ENCODE measurements at places on chromosomes 3 and 15. TPM values are rescaled to one million over a fixed set of nuclear protein-coding genes. Genes with fewer than 3 reads are reported as not detected.
A peak's percentile ranks its signal among the peaks of the same experiment; 100 is the strongest.

- DNase-seq = no peak
Observed at GRCh38 chr3:165383381-165383780, 187.2 kb upstream of the SLITRK3 start.

GRCh38 chr3:53274938-53275605 lies 19.2 kb upstream of the TKT start:
- DNase-seq = no peak

NAA80 gene
- 33.8 TPM for total RNA-seq

DGKG gene
- total RNA-seq = 1.5 TPM

ULK4 gene
- 16.7 TPM for total RNA-seq

NPAP1 gene
- total RNA-seq = not detected

DNA sequence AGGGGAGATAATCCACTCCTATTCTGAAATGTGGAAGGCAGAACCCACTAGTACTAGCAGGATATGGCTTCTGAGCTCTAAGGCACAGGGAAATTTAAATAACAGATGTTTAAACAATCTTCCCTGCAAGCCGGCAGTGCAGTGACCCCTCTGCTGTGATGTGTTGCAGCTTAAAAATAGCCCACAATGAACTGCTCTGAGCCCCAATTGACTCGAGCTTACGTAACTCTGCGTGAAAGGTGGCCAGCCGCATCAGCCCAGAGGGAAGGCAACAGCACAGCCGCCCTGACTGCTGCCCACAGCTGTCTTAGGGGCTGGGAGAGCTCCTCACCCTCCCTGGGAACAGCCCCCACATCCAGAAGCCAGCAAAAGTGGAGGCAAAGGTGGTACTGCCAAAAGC lies 12.5 kb upstream of the CAMKV start:
- DNase-seq = no peak

GPR171 gene
- 39.3 TPM for total RNA-seq

DNA sequence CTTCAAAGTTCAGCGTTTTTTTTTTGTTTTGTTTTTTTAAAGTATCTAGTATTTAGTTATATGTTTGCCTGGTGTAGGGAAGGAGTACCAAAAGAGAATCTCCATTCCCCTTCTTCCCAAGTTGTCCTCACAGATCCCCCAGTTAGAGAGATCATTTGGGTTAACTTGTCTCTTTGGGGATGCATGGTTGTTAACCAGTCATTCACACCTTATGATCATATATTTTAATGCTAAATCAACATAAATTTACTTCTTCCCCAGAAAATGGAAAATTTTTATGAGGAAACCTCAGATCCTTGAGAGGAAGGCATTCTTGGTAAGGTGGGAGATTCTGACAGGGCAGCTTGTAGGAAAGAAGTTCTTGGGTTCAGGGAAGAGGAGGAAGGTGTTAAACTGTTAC lies 1.5 kb upstream of the MGA start:
- DNase-seq = no peak

ZNF502 gene
- total RNA-seq = 6.1 TPM

GRCh38 chr3:119401503-119402440 lies 61.6 kb downstream of the TMEM39A start:
- DNase-seq = no peak

DNA sequence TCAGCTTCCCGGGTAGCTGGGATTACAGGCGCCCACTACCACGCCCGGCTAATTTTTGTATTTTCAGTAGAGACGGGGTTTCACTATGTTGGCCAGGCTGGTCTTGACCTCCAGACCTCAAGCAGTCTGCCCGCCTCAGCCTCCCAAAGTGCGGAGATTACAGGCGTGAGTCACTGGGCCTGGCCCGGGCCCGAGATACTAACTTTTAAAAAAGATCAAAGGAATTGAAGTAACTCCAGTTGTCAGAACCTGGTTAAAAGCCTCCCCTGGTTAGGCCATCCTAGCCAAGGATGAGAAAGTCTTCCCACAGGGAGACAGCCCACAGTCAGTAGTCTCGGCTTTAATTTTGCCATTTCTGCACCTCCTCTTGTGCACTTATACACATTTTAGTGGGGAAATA lies 212.3 kb upstream of the MCTP2 start:
- no peak for DNase-seq

DNA sequence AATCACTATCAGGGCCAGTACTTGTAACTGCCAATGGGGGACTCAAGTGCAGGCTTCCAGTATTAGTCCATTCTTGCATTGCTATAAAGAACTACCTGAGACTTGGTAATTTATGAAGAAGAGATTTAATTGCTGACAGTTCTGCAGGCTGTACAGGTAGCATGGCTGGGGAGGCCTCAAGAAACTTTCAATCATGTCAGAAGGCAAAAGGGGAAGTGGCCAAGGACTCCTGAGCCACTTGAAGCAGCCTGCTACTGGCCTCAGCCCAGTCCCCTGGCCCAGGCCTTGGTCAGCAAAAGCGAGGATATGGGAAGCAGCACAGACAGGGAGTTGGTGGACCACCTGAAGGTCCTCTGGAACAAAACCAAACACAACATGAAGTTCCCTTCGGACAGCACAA lies 29.2 kb upstream of the OR5K1 start:
- no peak for DNase-seq

- peak; percentile 2 for DNase-seq
Observed at GRCh38 chr15:100721758-100722550, 119.6 kb downstream of the ASB7 start.

GRCh38 chr3:31550452-31551251 lies 17.9 kb downstream of the STT3B start:
- peak; percentile 15 for DNase-seq

DNA sequence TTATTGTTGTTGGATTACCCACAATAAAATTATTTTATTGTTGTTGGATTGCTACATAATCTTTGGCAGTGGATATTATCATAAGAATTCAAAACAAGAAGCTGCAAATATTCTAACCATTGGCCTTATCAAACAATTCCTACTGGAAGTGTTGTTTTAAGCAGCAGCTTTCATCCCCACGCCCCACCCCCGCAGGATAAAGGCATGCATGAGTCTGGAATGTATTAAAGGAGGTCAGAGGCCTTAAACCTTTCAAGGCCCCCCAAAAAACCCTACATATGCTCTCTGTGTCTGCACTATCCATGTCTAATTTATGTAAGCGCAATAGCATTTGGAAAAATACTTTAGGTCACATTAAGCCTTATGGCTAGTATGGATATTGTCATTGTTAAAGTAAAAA lies 23.1 kb downstream of the P3H2 start:
- no peak for DNase-seq

GRCh38 chr3:99921986-99922385 lies 104.3 kb downstream of the CMSS1 start:
- no peak for DNase-seq

DNA sequence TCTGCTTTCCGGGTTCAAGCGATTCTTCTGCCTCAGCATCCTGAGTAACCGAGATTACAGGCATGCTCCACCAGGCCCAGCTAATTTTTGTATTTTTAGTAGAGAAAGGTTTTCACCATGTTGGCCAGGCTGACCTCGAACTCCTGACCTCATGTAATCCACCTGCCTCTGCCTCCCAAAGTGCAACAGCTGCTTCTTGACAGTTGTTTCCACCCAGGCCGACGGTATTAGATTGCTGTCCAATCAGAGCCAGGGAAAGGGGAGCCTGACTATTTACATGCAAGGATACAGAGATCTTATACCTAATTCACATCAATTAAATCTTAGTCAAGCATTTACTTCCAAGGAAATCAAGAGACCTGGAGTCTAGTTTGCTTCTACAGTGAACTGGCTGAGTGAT lies 4.0 kb upstream of the CAPN3 start:
- no peak for DNase-seq

DAPK2 gene
- total RNA-seq = 1.6 TPM

HGD gene
- total RNA-seq = 3.8 TPM

DNA sequence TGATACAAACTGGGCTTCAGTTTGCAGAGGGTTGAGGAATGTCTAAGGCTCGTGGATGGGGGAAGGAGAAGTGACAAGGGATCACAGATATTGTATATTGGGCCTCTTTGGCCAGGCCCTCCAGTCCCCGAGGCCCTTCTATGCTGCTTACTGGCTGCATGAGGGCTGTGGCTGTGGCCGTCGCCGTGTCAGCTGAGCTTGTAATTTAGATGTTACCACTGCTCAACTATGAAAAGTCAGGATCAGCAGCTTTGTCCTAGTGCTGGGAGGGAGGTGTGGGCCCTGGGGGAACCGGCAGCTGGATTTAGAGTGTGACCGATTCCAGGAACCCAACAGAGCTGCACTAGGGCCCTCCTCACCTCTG lies 51.6 kb downstream of the CACNA1D start:
- DNase-seq = no peak

CELSR3 gene
- 7.1 TPM for total RNA-seq

DNA sequence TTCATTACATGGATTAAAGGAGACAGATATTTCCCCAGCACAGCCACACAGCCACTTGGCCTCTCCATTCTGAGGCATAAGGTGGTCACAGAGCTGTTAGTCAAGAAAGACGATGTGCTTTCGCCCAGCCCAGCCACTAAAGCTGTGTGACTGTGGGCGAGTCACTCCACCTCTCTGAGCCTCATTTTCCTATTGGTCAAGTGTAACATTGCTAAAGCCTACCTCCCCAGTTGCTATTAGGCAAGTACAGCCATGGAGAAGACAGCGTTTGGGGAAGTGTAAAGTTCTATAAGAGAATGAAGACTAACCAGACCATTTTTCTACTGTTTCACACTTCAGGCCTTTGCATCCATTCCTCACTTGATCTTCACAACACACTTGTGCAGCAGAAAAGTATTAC lies 24.1 kb downstream of the TMEM40 start:
- no peak for DNase-seq

DNA sequence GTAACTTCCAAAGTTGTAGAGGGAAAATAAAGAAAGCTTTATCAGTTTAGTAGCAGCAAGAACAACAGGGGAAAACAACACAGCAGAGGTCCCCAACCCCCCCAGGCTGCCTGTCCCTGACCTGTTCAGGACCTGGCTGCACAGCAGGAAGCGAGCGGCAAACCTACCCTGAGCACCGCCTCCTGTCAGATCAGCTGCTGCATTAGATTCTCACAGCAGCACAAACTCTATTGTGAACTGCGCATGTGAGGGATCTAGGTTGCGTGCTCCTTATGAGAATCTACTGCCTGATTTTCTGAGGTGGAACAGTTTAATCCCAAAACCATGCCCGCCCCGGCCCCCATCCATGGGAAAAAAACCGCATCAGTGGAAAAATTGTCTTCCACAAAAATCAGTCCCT lies 40.3 kb downstream of the USP50 start:
- DNase-seq = no peak

SH2D7 gene
- total RNA-seq = not detected

DNA sequence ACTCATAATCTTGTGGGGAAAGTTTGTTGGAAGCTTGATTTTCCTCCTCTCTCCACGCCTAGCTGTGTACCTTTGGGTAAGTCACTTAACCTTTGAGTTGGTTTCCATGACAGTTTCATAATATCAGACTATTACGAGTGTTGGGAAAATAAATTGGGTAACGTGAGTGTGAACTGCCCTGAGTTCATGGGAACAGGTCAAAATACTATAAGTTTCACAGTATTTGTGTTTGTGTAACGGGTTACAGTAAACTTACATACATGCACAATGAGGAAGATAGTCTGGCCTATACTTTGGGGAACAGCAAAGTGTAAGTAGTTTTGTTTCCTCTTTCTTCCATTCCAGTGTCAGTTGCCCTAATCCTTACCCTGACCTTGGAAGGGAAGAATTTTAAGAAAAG lies 509.9 kb downstream of the MECOM start:
- DNase-seq = no peak

DNA sequence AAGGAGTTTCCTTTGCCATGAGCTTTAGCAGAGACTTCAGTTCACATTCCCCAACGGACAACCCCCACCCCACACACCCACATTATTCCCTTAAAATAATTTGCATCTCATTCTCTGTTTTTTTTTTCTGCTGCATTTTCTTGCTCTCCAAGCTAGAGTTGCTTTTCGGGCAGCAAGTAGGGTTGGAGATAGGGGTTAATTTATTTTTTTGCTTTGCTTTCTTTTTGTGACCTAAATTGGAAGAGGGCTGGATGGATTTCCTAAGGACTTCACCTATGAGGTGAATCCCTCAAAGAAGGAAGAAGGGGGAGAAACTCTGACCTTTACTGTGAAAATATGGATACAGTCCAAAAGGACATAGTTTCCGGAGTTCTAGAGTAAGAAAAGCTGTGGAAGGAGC lies 6.6 kb downstream of the SOX2 start:
- DNase-seq = no peak

- DNase-seq = no peak
Observed at GRCh38 chr15:35007397-35007796, 19.3 kb upstream of the ZNF770 start.

DNA sequence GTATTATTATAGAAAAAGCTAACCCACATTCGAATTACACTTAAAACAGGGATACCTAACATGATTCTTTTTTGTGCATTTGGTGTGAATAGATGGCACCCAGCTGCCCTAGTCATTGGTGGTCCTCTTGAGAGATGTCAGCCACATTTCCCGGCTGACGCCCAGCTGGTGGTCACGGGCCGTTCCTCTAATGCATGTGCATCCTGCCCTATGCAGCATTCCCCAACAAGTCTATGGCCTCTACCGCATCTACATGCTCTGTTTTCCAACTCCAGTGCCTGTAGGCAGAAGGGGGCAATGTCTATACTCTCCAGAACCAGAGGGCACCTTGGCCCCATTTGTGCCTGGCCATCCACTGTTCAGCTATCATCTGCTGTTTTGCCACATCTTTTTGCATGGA lies 78.6 kb upstream of the PRICKLE2 start:
- DNase-seq = no peak

- DNase-seq = no peak
Observed at GRCh38 chr3:147712357-147712756, 303.2 kb downstream of the ZIC1 start.

GRCh38 chr3:191030929-191031328 lies 168.1 kb upstream of the OSTN start:
- no peak for DNase-seq
